ENCODE measurements at places on chromosomes 16 and 17. TPM values are rescaled to one million over a fixed set of nuclear protein-coding genes. Genes with fewer than 3 reads are reported as not detected.
A peak's percentile ranks its signal among the peaks of the same experiment; 100 is the strongest.

DNA sequence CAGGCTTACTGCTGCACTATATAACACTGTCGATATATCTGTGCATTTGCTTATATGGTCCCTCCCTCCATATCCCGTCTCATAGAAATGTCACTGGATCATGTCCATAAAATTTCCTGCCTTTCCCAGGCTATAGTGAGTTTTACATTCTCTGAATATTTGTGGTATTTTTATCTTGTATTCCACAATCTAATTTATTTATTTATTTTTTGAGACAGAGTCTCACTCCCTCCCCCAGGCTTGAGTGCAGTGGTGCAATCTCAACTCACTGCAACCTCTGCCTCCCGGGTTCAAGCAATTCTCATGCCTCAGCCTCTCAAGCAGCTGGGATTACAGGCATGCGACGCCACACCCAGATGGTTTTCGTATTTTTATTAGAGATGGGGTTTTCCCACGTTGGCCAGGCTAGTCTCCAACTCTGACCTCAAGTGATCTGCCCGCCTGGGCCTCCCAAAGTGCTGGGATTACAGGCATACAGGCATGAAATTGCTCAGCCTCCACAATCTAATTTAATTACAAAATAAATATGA lies 12.9 kb downstream of the TRIM37 start:
- no peak for DNase-seq

Gene ABCA8
- 25.4 TPM for total RNA-seq

- no peak for DNase-seq
Measured at GRCh38 chr16:87918338-87918737, 18.0 kb downstream of the CA5A start.

Gene ZSCAN32
- total RNA-seq = 7.2 TPM

DNA sequence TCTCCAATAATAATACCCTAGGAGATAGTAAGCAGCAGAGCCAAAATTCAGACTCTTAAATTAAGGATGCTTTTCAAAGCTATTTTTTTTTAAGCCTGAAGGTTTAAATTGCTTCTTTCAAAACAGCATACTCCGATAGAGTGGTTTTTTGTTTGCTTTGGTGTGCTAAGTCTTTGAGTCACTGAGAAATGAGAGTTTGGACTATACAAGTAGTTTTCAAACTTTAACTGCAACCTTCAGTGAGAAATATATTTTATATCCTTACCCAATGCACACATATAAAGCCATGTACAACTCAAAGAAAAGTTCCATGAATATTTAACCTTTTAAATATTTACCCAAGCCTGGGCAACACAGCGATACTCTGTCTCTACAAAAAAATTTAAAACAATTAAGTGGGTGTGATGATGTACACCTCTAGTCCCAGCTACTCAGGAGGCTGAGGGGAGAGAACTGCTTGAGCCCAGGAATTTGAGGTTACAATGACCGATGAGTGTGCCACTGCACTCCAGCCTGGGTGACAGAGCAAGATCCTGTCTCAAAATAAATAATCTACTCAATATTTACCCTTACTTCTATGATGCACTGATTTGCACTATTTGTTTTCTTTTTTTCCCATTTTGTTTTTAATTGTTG lies 19.2 kb downstream of the DCUN1D3 start:
- no peak for DNase-seq

DNA sequence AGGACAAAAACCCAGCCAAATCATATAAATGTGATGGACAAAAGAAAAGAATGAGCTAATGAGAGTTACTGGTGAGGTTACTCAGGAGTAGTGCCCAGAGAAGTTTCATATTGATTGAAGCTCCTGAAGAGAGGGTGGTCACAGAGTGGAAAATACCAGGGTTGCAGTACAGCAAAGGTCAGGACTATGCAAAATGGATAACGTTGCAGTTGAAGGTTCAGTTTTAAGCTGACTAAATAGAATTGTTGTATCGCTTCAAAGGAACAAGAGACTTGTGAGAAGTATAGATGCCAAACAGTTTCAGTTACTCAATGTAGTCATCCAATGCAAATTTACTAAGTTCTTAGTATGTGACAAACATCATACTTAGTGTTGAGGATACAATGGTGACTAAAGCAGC lies 47.1 kb downstream of the ABCA8 start:
- DNase-seq = no peak

GRCh38 chr17:1083451-1084187 lies 86.7 kb downstream of the TIMM22 start:
- DNase-seq = no peak

- no peak for DNase-seq
Measured at GRCh38 chr16:17887963-17888362, 417.2 kb upstream of the XYLT1 start.

DNA sequence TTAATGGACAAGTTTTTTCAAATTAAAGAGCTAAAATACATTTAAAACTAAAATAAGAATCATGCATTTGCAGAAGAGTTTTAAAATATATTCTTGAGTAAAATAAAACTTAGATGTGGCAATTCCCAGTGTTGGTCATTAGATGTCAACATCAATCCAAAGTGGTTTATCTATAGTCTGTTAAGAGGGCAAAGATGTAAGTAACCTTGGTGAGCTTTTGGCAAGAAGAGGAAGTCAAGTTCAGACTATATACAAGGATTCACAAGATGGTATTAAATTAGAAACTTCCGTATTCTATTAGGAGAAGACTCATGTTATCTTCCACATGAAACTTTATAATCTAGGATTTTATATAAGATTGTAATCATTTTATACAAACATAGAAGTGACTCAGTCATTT lies 73.1 kb downstream of the CEP95 start:
- no peak for DNase-seq

Gene MMD
- total RNA-seq = 12.6 TPM

GRCh38 chr16:75679366-75679765 lies 2.6 kb upstream of the CPHXL2 start:
- DNase-seq = no peak

GRCh38 chr17:56779898-56780777 lies 53.6 kb downstream of the C17orf67 start:
- peak; percentile 93 for DNase-seq

GRCh38 chr17:44001461-44001920 lies 2.9 kb upstream of the NAGS start:
- DNase-seq = no peak

Gene SLC9A5
- total RNA-seq = 1.1 TPM

GRCh38 chr16:75086688-75087374 lies 29.7 kb downstream of the LDHD start:
- no peak for DNase-seq

Measured in cardiac septum (tissue), 1 donor.